ENCODE measurements at places on chromosomes 13 and 19.

DNA sequence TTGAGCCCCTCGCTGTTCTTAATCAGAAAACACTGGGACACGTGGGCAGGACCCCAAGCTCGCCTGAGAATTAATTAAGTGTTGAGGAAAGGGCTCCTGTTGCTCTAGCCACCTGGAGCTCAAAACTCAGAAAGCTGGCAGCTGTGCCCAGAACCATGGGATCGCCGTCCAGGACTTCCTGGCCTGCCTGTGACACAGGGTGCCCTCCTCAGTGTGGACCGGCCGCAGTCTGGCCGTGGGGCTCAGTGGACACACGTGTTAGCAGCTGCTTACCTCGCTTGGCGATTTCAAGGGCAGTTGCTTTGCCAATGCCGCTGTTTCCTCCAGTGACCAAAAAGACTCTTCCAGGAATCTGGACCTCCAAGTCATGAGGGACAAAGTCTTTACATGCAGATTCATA lies 4.7 kb downstream of the DHRS12 start:
- DNase-seq: no peak

DNA sequence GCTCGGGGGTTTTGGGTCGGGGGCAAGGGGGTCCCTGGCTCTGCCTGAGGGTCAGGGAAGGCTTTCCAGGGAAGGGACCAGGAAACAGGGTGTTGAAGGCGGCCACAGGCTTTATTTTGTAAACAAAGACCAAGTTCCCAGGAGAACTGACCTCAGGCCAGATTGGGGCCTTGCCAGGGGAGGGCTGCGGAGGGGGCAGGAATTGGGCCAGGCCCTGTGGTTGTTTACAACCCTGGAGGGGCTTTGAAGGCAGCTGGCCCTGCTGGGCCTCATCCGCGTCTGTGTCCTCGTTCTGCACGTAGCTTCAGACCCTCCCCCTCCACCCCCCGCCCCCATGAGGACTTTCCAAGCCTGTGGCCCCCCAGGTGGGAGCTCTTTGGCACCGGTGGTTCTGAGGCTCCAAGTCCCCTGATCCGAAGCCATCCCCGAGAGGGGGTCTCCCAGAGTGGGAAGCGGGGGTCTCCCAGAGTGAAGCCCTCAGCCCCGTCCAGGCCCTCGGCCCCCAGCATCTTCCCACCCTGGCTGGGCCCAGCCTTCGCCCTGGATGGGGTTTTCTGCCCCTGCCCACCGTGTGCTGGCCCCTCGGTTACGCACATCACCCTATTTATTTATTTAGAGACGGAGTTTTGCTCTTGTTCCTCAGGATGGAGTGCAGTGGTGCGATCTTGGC lies 13.5 kb upstream of the BSG start:
- DNase-seq: peak; percentile 78

DNA sequence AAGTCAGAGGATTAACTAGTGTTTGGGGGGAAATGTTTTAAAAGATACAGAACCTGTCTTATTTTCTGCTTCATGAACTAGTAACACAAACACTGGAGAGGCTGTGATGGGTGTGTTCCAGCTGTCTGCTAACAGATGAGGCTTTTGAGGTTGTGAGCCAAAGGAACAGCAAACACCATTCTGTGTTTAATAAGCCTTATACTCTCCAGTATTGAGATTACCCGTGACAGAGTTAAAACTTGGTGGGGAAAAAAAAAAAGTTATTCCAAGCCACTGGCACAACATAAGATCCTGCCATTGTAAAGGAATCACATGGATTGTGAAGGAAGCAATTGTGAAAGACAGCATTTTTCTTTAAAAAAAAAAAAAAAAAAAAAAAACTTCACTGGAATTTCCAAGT lies 48.4 kb downstream of the KCTD12 start:
- peak; percentile 58 for DNase-seq

DNA sequence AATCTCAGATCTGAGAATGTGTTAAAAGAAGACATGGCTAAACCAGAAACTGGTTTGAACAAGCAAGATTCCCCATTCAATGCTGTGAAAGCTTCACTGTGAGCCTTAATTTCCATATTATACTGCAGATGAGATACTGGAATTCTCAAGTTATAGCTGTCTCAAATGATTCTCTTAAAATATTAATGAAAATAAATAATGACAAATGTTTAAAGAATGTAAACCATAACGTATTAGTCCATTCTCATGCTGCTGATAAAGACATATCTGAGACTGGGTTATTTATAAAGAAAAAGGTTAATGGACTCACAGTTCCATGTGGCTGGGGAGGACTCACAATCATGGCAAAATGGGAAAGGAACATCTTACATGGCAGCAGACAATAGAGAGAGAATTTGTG lies 667.8 kb downstream of the SLITRK1 start:
- DNase-seq: no peak
